IMR-90 (cell line): ENCODE measurements at places on chromosomes 4 and X.

DNA sequence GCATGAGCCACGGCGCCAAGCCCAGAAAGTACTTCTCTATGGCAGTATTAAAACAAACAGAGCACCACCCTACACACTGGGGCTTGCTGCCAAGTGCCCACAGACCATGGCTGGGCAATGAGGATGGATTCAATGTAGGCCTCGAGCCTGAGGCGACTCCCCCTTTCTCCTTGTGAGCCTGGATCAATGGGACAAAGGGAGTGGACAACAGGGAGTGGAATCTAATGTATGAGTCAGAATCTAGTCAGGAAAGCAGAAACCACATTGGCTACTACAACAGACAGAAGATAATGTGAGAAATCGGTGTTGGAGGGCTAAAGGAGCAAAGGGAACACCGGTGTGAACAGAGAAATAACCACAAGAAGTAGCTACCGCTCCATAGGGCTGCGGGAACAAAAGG lies 37.7 kb upstream of the OCIAD2 start:
- no peak for DNase-seq

DNA sequence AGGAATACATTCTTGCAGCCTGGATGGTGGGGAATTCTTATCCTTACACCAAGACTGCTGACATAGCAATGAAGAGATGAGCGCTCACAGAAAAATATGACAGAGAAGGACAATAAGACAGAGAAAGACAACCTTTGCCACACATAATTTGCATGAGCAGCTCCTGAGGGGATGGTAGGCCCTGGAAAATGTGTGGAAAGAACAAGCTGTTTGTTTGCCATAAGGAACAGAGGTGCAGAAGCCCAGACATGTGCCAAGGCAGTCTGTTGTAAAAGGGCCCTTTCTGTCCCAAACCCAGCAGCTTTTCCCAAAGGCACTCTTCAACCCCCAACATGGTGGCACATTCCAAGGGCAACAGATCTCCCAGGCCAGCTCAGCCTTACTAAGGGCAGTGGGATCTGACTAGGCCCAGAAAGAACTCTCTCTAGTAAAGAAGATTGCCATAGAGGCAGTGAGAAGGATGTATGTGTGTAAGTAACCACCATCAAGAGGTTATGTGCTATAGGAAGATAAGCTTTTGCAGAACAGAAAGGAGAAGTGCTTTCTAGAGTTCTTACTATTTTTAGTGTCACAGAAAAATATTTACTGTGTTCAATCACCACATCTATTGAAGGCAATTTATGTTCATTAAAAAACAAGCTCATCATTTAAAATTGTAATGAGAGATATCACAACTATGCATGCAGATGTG lies 287.0 kb upstream of the RASGEF1B start:
- no peak for DNase-seq

- no peak for DNase-seq
Observed at GRCh38 chr4:4267981-4268380, 20.0 kb upstream of the TMEM128 start.

GRCh38 chr4:15327311-15328298 lies 100.2 kb upstream of the C1QTNF7 start:
- DNase-seq = peak; percentile 94

DNA sequence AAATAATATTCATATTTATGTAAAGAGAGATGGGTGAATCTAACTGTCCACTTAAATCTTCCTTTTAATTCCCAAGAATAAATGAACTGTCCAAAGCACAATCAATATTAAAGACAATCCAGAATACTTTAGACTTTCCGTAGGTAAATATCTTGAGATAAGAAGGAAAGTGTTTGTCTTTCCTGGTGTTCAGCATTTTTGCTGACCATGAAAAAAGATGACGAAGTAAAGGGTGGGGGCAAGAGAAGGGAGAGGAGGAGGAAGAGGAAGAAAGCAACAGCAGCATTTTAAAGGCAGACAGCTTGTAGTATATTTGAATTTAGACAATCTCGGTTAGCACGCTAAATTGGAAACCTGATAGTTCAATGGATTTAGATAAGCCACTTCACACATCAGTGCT lies 498.2 kb downstream of the KCNIP4 start:
- no peak for DNase-seq

GRCh38 chr4:62512271-62512670 lies 1312.1 kb downstream of the ADGRL3 start:
- DNase-seq = no peak

GRCh38 chr4:184459413-184459812 lies 14.9 kb downstream of the IRF2 start:
- peak; percentile 77 for DNase-seq

- DNase-seq = no peak
Observed at GRCh38 chr4:52173470-52174045, 122.5 kb downstream of the SPATA18 start.

- no peak for DNase-seq
Observed at GRCh38 chrX:149569770-149570169, 17.5 kb downstream of the MAGEA9B start.

- DNase-seq = peak; percentile 28
Observed at GRCh38 chr4:119663160-119663788, 34.7 kb upstream of the PDE5A start.

DNA sequence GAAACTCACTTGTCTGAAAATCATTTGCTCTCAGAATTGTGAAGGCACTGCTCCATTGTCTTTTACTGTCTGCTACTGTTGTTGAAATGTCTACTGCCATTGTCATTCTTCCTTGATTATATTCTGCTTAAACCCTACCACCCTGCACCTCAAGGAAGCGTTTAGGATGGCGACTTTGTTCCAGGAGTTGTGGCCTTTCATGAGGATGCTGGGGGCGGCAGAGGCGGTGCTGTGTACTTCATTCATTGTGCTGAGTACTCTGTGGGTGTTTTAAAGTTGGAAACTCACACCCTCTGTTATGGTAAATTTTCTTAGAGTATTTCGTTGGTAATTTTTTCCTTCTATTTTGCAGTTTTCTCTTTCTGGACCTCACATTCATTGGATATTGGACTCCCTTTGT lies 258.9 kb downstream of the TENM3 start:
- DNase-seq = no peak

- DNase-seq = no peak
Observed at GRCh38 chr4:16694884-16695276, 203.6 kb downstream of the LDB2 start.

DNA sequence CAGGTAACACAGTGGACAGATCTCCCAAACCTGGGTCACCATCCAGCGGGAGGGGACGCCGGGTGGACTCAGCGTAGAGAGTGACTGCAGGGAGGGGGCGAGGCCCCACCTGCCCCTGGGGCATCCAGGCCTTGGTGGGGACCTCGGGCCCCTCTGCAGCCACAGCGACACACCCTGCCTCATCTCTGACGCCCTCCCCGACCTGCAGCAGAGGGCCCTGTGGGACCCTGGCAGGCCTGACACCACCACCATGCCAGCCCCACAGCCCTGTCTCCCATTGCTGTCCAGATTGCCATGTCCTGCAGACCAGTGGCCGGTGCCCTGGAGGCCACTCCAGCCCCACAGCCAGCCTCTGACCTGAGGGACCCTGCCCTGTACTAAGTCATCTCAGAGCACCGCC lies 45.2 kb downstream of the FAM53A start:
- no peak for DNase-seq

DNA sequence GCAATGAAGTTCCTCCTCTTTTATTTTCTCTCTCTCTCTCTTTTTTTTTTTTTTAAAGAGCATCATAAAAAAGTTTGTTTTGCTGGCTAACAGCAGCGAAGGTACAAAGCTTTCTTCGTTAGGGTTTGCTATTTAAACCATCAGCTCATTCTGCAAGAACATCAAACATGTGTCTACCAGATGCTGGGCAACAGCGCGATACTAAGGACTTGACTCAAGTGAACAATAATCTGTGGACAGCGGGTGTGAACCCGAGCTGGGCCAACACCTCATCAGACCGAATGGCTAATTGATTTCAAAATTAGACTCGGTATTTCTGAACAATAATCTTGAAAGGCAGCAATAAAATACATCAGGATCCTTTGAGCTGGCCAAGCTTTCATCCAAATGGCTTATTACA lies 246.4 kb downstream of the FBXO8 start:
- DNase-seq = no peak

DNA sequence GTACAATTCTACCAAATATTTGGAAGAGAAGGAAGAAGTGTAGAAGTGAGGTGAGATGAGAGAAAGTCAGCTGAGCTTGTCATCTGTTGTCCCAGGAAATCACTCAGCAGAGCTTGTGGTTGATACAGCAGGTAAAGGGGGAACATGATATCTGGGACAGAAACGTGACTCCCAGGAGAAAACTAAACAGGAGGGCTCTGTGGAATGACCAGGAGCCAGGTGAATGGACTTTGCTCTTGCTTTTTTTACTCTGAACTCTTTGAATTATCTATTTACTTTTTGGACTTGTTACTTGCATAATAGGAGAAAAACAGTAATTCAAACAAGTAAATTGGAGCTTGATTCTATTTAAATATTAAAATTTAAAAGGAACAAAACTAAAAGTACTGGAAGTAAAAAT lies 555.6 kb upstream of the FRG1 start:
- no peak for DNase-seq

- peak; percentile 26 for DNase-seq
Observed at GRCh38 chrX:115324194-115324593, 34.7 kb downstream of the LUZP4 start.

DNA sequence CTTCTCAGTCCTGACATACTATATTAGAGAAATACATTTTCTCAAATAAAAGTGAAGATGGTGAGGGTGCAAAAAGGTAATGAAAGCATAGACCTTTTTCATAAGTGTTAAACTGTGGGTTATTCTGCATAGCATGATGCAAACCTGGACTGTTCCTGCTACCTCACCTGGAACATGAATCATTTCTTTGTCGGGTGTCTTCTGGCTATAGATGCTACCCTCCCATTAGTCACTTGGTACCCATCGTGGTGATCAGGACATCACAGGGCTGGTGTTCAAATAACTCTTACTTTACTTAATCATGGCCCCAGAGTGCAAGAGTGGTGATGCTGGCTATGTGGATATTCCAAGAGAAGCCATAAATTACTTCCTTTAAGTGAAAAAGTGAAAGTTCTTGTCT lies 264.7 kb upstream of the AGA start:
- no peak for DNase-seq

GRCh38 chr4:68951078-68951805 lies at the start of gene UGT2A3:
UGT2A3 (minus strand) TSS chr4:68951804; CDS start chr4:68951760, 44 bp downstream.
- no peak for DNase-seq

- DNase-seq = no peak
Observed at GRCh38 chr4:8732092-8732491, 139.5 kb downstream of the CPZ start.

- DNase-seq = no peak
Observed at GRCh38 chr4:151475035-151475714, 66.2 kb downstream of the FHIP1A start.

GRCh38 chrX:107726816-107727534 lies 48.6 kb downstream of the TSC22D3 start:
- no peak for DNase-seq

DNA sequence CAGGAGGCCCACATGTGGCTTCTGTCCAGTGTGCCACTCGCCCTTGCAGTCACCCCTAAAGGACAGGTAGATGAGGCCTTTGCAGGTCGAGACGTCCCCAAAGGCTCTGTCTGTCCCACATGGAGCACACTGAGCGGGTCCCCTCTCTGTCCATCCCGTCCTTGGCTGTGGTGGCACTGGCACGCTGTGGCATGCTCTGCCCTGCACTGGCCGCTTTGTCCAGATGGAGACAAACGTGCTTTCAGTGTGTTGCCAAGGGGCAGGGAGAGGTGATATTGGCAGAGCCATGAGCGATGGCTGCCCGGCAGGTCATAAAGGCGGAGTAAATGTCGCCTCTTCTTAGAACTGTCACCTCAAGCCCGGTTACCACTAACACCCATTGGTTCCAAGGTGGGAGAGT lies 86.9 kb upstream of the CLDN34 start:
- DNase-seq = no peak

- DNase-seq = no peak
Observed at GRCh38 chr4:128141866-128142265, 80.8 kb downstream of the LARP1B start.

DNA sequence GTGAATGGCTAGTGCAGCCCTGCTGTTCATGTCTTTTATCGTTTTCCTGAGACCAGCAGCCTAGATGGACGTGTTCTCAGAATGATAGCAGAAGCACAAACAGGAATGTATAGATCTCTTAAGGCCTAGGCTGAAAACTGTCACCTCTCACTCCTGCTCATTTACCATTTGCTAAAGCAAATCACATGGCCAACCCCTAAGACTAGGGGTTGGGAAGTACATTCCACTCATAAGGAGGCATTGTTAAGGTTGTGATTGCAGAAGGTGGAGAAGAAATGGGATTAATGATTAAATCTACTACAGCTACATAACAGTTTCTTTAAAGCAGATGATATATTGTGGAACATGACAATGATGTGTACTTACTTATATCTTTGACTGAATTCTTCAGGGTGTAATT lies 536.8 kb upstream of the FTHL17 start:
- DNase-seq = no peak

- DNase-seq = no peak
Observed at GRCh38 chr4:133943081-133943480, 258.5 kb downstream of the PABPC4L start.

- peak; percentile 83 for DNase-seq
Observed at GRCh38 chr4:173878701-173879100, 348.7 kb upstream of the HAND2 start.

- DNase-seq = peak; percentile 57
Observed at GRCh38 chrX:21865436-21865835, 9.6 kb downstream of the YY2 start.

- no peak for DNase-seq
Observed at GRCh38 chr4:16790508-16790907, 107.9 kb downstream of the LDB2 start.

DNA sequence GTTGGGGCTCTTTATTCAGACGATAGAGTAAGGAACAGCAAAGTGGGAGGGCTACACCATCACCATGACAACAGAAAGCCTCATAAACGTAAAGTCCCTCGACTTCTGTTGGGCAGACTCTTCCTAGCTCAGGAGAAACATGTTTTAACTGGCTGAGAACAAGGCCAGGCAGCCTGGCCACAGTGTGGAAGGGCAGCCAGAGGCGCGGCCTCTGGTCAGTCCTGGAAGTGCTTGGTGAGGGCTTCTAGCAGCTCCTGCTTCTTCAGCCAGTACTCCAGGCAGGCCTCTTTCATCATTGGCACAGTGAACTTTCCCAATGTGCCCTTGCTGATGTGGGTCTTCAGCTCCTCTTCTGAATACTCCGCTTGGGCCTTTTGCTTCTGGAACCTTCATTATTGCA lies 690.9 kb downstream of the PCDH19 start:
- no peak for DNase-seq

DNA sequence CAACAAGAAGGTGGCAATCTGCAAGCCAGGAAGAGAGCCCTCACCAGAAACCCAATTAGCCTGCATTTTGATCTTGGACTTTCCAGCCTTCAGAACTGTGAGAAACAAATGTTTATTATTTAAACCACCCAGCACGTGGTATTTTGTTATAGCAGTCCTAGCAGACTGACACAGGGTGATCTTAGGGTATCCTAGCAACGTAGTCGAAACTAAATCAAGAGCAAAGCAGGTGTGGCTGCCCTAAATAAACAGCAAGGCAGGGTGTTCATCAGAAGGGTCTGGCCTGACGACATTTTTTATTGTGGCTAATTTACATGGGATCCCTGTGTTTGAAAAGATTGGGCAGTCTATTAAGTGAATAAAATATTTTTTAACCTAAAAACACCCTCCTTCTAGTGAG lies 198.8 kb downstream of the VEGFC start:
- no peak for DNase-seq

GRCh38 chrX:48460606-48461005 lies 9.5 kb downstream of the SLC38A5 start:
- no peak for DNase-seq
